Stimulated activated naive CD8-positive, alpha-beta T cell treated with anti-CD3 and anti-CD28 coated beads, Interleukin-15, amount 100 ng/mL, for 72 hours (primary cell): ENCODE measurements at places on chromosomes 1 and 21.
A peak's percentile ranks its signal among the peaks of the same experiment; 100 is the strongest.

DNA sequence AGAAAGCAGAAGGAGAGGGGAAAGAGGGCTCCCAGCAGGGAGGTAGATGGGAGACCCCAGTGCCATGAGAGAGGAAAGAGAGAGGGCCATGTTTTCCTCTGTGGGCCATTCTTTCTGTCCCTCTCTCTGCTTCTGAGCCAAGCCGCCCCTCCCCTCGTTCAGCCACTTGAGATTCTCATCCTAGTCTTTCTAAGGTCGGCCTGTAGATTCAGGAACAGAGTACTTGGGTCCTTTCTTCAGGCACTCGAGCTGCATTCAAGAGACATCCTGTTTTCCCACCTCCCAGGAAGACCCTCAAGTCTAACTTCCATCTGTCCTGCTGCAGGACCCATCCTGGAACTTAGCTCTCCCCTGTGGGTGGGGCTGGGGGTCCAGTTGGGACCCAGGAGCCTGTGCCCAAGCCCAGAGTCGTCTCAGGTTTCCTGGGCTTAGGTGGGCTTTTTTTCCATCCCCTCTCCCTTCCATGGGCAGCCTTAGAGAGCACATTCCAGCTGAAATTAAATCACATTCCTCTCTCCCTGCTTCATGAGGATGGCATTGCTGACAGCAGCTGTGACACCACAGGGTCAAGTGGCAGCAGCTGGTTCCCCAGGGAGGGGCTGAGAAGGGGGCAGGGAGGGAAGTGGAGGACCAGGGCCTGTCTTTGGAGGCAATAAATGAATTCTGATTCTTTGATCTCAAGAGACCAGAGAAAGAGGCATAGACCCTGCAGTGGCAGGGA lies 13.0 kb downstream of the NES start:
- DNase-seq: no peak

- peak; percentile 57 for DNase-seq
Observed at GRCh38 chr1:111441573-111442192, 7.4 kb downstream of the WDR77 start.

DNA sequence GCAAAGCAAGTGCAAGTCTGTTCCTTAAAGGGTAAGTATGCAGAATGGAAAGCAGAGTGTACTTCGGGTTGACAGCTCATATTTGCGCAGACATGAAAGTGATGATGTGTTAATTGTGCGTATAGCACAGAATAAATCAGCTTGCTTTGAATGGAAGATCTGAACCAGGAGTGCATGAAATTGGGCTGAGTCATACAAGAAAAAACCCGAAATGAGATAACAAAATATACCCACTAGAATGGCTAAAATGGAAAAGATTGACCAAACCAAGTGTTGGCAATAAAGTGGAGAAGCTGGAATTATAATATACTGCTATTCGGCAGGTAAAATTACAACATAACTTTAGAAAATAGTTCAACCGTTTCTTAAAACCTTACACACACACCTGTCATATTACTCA lies 28.5 kb downstream of the CR1L start:
- no peak for DNase-seq

GRCh38 chr1:153544453-153545066 lies 1.0 kb downstream of the S100A4 start:
- DNase-seq: no peak

GRCh38 chr1:117093870-117094621 lies 27.5 kb downstream of the TRIM45 start:
- peak; percentile 24 for DNase-seq

DNA sequence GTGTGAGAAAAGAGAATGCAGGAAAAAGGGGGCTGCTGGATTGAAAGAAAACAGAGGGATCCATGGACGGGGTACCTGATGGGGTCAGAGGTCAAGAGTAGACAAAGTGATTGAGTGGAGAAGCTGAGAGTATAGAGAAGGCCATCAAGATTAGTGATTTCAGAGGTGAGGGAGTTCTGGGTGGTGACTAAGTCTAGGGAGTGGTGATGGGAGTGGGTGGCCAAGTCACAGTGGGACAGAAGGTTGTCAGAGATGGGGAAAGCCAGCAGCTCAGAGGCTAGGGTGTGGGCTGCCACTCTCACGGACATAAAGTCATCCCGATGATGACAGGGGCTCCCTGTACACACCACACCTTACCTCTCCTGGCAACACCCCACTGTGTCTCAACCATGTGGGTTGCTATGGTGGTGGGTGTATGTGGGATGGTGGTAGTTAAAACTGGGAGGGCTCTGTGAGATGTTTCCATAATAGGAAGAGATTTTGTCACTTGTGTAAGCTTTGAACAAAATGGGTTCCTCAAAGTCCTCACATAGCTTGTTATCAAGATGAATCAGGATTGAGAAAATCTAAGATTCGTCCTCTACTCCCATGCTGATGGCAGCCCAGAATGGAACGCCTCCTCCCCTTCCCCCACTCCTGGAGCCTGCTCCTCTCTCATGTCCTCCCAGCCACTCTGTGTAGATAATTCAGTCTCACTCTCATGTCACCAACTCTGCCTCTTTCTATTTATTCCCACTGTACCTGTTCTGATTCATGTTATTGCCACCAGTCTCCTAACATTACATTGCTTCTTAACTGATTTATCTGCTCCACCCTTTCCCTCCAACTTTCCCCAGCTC lies 20.3 kb upstream of the CSF1 start:
- DNase-seq: no peak

DNA sequence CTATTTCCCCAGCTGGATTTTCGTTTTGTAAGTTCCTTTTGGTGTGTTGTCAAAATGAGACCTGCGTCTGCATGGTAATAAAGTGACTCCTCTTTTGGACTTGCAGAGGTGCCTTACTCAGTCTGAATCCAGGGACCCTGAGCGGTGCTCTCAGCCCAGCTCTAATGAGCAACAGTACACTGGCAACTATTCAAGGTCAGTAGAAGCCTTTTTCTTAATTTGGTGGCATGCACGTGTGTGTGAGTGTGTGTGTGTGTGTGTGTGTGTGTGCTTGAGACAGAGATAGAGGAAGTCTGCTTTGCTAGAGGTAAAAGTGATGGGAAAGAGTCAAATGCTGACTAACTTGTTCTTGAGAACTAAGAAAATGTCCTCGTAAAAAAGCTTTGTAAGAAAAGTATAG lies 105.4 kb downstream of the CD247 start:
- no peak for DNase-seq

- no peak for DNase-seq
Observed at GRCh38 chr1:24393892-24394291, 19.7 kb downstream of the STPG1 start.

DNA sequence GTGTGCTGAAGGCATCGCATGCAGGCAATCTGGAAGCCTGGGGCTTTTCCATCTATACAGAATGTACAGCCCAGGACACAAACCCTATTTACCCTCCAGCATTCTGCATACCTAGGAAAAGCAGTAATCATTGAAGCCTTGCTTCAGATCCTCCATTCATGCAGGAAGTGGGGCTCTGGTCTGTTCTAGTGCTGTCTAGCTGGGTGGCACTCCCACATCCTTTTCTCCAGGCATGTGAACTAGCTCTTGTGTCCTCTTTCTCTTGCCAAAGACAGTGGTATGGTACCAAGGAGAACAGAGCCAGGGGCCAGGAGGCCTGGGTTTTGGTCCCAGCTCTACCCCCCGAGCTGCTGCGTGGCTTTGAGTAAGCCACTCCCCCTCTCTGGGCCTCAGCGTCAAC lies 21.7 kb downstream of the LRP8 start:
- no peak for DNase-seq

- no peak for DNase-seq
Observed at GRCh38 chr1:225817611-225818061, 7.7 kb downstream of the EPHX1 start.

GRCh38 chr1:24383381-24383940 lies 30.1 kb downstream of the STPG1 start:
- no peak for DNase-seq
